RWPE1 (cell line): ENCODE measurements at places on chromosomes 7 and 10.

GRCh38 chr7:35781200-35781701 is 19.6 kb upstream of the SEPTIN7 start:
- no peak for DNase-seq

- DNase-seq = no peak
These were observed 294.4 kb downstream of the BICC1 start for GRCh38 chr10:58806970-58807628.

- no peak for DNase-seq
These were observed 3.9 kb upstream of the INPP5A start for GRCh38 chr10:132533571-132534260.

DNA sequence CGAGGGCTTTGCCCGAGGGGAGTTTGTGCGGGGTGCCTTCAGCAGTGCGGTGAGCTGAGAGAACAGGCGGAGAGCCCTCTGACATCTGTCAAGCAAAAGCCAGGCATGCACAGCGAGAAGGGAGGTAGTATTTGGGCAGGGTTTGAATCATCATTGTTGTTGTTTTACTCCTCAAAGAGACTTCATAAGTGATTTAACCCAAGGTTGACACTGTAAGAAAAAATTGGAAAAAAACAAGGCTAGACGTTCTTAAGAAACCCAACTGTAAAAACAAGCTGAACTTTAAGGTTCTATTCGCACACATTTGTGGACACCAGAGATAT is 1.3 kb downstream of the ADAM22 start:
- no peak for DNase-seq

DNA sequence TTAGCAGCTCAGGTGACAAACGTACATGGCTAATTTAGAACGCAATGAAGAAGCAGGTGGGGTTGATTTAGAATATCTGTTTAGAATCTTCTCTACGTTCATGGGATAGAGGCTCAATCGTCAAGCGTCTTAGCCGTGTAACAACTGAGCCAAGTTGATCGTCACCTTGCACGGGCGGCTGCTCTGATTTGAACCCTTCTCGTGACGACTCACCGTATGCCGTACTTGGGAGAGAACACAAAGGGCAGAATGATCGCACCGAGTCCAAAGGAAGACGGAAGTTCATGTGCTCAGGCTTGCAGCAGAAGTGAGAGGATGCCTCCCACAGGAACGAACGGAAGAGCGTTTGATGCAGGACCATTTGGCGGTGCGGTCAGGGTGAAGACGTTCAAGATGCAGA is 108.3 kb upstream of the TCERG1L start:
- no peak for DNase-seq

DNA sequence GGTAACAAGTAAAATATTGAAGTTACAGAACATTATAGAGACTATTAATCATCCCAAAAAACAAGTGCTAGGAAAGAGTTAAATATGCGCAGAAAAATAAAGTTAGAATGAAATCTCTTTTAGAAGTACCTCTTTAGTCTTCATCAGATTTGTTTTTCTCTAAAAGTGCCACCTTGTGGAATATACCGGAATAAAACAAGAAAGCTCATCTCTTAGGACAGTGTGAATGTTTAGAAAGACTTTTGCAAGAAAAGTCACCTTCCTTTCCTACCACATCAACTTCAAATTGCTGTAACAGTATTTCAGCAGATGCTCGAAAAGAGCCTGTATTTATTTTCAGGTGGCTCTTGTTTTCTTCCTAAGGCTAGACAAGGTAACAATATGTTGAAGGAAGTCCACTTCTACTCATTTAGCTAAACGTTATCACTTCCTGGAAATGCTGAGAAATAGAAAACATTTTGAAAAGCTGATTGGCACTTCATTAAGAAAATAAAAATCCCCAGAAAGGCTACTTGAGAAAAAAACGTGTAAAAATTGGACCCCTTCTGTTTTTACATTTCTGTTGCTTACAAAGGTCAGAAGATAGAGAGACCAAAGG is 19.8 kb upstream of the FAM133B start:
- DNase-seq = no peak
